Activated CD4-positive, alpha-beta memory T cell treated with anti-CD3 and anti-CD28 coated beads, Interleukin-2, amount 10 ng/mL, durations not matched to agents 7 days and 5 days (primary cell): ENCODE measurements at places on chromosomes 3 and 15.

DNA sequence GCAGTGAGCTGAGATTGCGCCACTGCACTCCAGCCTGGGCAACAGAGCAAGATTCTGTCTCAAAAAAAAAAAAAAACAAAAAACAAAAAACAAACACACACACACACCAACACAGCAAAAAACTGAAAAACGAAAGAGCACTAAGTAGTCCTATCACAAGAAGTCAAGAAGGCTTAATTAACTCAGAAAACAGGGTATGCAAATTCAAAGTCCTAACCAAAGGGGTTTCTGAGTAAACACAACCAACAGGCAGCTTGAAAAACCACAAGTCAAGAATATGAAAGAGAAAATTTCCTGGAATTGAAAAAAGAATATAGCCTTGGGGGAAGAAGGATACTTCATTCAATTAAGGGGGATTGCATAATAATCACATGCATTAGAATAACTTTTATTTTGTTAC is 37.7 kb upstream of the PARP14 start:
- no peak for DNase-seq

- no peak for DNase-seq
Measured at GRCh38 chr15:69138963-69139362, 21.5 kb upstream of the GLCE start.

GRCh38 chr3:41224120-41224806 is 25.0 kb downstream of the CTNNB1 start:
- DNase-seq, result no peak

- DNase-seq, result no peak
Measured at GRCh38 chr15:73617301-73617831, 15.8 kb downstream of the NPTN start.

- DNase-seq, result no peak
Measured at GRCh38 chr3:195384952-195385351, 57.9 kb downstream of the ACAP2 start.

DNA sequence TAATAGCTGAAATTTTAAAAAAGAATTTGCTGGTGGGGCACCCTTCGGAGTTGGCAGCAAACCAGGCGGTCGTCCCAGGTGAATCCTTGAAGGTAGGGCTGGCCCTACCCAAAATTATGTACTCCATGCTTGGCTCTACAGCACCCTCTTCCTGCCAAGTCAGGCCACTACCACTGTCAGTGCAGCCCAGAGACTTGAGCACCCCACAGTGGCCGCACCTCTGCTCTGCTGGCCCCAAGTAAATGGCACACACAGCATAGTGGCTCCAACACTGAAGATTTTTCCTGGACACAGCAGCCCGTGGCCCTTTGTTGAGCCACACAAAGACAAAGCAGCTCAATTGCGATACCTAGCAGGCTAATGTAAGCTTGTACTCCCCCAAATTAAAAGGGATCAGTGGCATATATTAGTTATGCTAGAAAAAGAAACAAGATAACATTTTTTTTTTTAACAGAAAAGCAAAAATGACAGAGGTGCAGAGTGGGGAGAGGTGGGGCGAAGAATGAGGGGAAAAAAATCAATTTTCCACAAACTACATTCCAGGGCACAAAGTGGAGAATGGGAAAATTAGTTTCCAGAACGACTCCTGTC is 250.5 kb downstream of the UACA start:
- DNase-seq, result peak; percentile 78

DNA sequence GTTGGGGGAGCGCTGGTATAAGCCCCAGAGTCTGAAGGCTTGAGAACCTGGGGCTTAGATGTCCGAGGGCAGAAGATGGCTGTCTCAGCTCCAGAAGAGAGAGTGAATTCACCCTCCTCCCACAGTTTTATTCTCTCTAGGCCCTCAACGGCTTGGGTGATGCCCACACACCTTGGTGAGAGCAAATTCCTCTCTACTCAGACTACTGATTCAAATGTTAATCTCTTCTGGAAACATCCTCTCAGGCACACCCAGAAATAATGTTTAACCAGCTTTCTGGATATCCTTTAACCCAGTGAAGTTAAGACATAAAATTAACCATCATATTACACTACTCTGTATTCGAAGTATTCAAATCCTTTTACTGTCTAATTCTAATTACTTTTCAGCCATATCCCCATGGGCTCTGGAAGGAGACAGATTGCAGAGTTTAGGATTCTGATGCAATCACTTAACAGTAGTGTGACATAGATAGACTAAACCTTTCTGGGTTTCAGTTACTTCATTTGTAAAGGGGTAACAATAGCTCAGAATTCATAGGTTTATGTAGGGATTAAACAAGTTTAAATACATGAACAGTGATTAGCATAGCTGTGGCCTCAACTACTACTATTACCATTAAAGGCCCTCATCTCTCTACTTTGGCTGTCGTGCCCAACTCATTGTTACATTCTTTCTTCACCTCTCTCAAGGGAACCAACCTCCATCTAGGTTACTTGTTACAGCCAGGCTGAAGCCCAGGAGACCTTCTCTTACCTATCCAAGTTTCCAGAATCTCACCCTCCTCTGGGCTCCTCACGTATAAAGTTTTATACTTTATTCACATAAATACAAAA is 25.7 kb upstream of the ANO10 start:
- no peak for DNase-seq

DNA sequence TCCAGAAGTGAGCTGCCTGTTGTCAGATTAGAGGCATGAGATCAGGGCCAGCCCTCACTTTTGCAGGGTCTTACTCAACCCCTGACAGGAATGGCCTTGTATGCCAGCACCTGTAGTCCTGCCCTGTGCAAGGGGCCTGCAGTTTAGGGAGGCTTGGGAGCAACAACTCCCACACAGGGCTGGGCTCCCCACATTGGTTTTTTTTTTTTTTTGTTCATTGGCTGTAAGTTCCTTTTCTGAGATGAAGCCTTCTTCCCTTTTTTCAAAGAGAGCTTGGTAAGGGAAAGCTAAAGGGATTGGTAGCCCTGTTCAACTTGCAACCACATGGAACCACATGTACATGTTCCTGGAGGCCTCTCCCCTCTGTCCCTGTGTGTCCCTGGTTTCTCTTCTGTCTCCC is 46.4 kb downstream of the TNFAIP8L3 start:
- DNase-seq, result no peak

GRCh38 chr3:120795959-120796358 is 53.4 kb downstream of the GTF2E1 start:
- DNase-seq, result no peak

- no peak for DNase-seq
Measured at GRCh38 chr3:159187706-159188105, 385.9 kb downstream of the MFSD1 start.

- DNase-seq, result peak; percentile 38
Measured at GRCh38 chr15:101159096-101159935, 92.5 kb downstream of the CHSY1 start.

- no peak for DNase-seq
Measured at GRCh38 chr3:159948429-159949144, 40.0 kb upstream of the IL12A start.

- DNase-seq, result no peak
Measured at GRCh38 chr3:117801912-117802239, 1092.3 kb downstream of the TUSC7 start.
